ENCODE measurements at places on chromosomes 13 and 19.

GRCh38 chr19:5624018-5624663, 1.3 kb downstream of the SAFB start:
- peak; percentile 30 for DNase-seq

DNA sequence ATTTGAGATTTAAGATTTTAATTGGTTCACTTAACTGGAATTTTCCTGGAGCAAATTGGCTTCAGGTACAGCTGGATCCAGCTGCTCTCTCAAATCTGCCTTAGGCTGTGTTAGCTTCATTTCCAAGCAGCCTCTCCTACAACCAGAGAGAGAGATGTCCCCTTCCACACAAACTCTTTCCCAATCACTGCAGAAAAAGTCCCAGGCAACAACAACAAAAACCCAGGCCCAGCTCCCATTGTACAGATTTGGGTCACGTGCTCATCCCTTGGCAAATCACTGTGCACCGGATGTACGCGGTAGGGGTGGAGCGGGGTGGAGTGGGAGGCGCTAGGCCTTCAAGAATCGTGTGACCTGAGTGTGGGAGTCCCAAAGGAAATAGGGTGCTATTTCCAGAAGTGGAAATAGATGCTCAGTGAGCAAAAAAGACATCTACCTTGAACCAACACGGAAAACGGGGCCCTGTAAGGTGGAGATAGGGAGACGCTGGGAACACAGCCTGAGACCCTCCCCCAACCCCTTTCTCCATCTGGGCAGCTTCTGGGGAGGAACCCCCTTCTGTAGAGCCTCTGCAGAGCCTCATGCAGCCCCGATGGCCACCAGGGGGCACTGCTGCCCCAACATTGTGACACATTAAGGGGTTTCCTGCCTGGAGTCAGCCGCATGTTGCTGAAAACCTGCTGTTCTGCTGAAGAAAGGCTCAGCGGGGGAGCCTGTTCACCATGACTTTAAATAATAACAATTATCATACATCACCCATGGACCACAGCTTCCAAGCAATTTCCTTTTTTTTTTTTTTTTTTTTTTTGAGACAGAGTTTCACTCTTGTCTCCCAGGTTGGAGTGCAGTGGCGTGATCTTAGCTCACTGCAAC, 25.4 kb downstream of the HPN start:
- DNase-seq: peak; percentile 90

- DNase-seq: peak; percentile 75
Observed at GRCh38 chr19:41263042-41263849, 926 bp upstream of the HNRNPUL1 start.

DNA sequence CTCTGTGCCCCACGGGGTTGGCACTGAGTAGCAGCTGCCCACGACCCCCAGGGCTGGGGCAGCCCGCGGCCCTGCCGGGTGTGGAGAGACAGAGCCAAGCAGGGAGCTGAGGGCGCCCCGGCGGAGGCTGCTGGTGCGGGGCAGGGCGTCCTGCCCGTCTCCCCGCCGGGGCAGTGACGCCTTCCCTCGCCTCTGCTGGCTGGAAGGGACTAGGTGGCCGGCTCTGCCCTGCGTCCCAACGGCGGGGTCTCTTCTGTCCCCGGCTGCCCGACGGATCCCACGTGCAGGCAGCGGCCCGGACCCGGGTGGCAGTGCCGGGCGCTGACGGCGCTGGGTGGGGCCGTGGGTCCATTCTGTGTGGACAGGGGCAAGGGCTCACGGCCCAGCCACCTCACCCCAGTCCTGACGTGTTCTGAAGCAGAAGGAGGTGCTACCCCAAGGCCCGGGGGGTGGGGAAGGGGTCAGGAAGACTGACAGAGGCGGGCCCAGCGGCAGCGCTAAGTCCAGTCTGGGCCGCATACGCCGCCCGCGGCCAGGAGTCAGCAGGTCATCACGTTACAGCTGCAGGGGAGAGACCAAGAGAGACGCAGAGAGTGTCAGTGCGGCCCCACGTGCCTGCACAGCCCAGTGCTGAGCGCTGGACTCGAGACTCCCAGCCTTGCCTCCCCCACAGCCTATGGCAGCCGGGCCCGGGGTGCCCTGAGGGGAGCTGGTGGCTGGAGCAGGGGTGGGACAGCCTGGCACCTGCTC, 15.1 kb upstream of the PLPP2 start:
- DNase-seq: no peak

- no peak for DNase-seq
Observed at GRCh38 chr13:59893266-59893665, 270.5 kb downstream of the DIAPH3 start.

DNA sequence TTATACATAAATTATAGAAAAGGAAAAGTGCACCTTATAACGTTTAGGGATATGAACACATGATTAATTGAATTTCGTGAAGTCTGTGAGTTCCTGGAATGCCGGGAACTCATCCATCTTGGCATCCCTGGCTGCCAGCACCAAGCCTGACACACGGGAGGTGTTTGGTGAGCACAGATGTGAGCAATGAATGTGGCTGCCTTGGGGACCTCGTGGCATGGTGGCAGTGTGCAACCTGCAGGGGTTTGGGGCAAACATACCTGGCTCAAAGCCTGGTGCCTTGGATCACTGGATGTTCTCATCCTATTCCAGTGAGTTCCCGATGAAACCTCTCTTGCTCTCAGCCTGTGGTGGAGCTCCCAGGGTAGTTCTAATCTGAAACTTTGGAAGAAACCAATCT, 10.4 kb upstream of the MAP2K2 start:
- no peak for DNase-seq

DNA sequence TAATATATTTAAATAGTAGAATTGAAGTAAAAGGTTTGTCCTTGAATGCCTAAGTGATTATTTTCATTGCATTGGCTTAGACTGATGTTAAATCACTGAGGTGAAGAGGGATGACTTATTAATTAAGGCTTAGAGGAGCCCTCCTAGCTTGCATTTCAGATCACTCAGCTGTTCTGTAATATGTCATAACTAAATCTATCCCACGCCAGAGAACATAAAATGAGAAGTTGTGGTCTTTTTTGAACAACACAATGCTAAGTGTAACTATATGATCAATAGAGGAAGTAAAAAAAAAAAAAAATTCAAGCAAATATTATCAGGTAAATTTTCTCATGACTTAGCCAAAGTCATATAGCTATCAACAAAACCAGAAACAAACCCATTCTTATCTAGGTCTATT, 752.2 kb downstream of the GPC5 start:
- no peak for DNase-seq

- DNase-seq: no peak
Observed at GRCh38 chr13:91745967-91746366, 347.5 kb downstream of the GPC5 start.

- DNase-seq: no peak
Observed at GRCh38 chr13:92657565-92657964, 569.0 kb upstream of the GPC6 start.

- DNase-seq: no peak
Observed at GRCh38 chr13:112574416-112574815, 13.5 kb downstream of the TUBGCP3 start.

DNA sequence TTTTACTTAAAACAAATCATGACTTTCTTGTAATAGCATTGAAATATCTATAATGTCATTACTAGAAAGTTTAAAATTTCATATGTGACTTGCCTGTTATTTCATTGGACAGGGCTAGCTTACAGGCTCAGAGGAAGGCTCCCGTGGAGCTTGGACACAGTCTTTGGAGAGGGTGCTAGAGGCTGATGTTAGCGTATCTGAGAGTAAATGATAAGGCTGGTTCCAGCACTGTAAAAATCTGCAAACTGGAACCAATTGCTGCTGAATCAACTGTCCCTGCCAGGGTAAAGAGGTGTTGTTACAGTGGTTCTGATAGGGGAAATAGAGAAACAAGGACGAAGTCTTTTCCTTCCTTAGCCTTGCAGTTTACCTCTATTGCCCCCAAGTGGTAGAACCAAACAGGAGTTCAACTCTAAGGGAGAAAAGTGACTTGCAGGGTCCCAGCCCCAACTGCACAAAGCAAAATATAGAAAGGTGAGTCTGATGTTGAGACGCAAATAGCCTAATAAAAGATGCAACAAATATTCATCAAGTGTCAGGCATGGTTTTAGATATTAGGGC, 901.7 kb downstream of the DIAPH3 start:
- peak; percentile 9 for DNase-seq

GRCh38 chr13:108267347-108267746, 2.2 kb upstream of the TNFSF13B start:
- no peak for DNase-seq

DNA sequence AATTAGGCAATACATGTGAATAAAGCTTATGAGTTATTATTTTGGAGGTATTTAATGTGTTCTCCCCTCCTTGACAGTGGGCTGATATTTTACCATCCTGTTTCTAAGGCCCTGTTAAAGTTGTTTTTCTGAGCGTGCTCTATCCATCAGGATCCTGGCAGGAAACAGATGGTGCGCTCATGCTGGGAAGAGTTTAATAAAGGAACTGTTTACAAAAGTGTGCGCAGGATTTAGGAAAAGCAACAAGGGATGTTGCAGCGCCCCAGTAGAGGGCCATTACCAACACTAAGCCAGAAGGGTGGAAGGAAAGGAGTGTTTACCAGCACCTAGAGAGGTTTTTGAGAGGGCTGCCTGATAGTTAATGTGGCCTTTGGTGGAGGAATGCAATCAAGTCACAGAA, 374.5 kb downstream of the KCNRG start:
- no peak for DNase-seq

DNA sequence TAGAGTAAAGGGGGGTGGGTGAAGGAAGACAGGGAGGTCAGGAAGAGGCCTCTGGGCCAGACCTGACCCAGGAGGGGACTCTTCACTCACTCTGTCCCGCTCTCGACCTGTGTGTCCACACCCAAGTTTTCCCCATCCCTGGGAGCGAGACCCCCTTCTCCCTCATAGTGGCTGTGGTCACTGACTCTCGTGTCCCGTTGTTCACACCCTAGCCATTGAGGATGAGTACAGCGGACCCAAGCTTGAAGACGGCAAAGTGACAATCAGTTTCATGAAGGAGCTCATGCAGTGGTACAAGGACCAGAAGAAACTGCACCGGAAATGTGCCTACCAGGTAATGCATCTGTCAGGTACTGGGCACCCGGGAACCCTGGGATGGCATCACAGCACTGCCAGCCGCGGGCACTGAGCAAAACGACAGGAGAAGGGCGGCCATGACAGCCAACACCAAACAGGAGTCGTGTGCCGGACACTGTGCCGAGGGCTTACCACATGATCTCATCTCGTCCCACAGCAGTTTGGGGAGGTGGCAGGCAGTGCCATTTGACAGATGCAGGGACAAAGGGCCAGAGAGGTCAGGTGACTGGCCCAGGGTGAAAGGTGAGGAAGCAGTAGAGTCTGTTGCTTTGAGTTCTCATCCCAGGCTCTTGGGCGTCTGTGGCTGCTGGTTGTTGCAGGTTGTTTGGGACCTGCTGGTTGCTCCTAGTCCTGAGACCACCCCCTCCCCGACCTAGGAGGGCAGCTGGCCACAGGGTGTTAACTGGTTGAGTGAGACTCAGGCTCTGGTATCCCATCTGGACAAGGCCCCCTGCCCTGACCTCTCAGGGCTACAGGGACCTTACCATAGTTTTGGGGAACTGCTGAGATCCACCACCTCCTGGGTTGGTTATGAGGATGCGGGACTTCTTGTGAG, 29.6 kb downstream of the PPP5C start:
- DNase-seq: no peak

- no peak for DNase-seq
Observed at GRCh38 chr19:55372316-55373081, 2.2 kb upstream of the IL11 start.

- DNase-seq: peak; percentile 18
Observed at GRCh38 chr13:32984857-32985626, 31.2 kb upstream of the KL start.

DNA sequence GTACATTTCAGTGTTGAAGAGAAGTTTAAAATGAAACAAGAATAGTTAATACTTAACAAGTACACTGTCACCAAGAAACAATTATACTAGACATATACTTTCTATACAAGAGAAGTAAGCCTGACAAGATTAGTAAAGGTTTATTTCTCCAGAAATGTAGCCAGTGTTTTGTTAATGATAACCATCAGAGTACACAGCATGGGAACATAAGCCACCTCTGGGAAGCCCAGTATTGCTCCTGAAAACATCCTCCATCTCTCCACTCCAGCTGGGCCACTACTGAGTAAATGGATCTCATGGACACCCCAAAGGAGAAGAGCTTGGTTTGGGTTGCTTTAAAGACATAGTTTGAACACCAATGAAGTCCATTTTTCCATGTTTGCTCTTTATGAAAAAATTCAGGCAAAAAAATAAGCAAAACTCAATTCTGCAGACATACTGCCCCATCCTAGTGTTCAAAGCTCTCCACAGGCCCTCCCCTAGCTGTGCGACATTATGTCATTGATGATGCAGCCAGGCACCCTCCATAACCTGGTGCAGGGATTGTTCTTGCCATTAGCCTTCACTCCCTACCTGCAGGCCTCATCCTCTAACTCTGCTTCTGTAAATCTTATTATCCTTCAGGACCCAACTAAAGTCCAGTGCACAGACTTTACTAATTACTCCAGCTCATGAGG, 61.9 kb downstream of the LHFPL6 start:
- DNase-seq: no peak

DNA sequence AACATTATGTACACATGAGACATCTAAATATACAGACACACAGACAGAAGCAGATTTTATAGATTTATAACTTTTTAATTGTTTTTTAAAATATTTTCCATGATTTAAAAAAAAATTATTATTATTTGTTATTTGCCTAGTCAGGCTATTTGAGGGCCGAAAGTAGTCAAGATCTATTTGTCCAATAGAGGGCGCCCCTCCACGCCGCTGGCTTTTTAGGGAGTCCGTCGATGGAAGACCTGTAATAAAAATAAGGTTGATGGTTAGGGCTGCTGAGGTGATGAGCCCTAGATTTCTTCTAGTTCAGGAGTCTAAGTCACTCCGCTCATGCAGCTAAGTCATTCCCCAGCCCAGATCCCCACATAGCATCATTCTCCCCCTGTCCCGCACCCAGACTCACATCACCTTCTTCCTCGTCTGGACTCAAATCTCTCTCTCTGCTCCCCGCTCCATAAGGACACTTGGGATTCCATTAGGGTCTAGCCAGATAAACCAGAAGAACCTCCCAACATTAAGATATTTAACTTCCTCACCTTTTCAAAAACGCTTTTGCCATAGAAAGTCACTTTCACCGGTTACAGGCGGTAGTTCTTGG, 33.9 kb upstream of the CEACAM21 start:
- peak; percentile 86 for DNase-seq
